ENCODE measurements at places on chromosomes 13 and 19.

- peaks cover 14% of the 10 kb centered on the region for H3K36me3 ChIP-seq
- H3K27me3 ChIP-seq: no peaks in the 10 kb centered on the region
- H3K4me3 ChIP-seq: no peak overlapping the region
- H3K4me1 ChIP-seq: no peaks in the 10 kb centered on the region
These were observed 38.5 kb upstream of the TFDP1 start for GRCh38 chr13:113545931-113546516.

GRCh38 chr19:40567040-40567749 lies 9.5 kb upstream of the SHKBP1 start:
- peaks cover 41% of the 10 kb centered on the region for H3K27me3 ChIP-seq
- no peak for DNase-seq
- peaks cover 13% of the 10 kb centered on the region for H3K4me1 ChIP-seq
- H3K4me3 ChIP-seq: no peak overlapping the region

GRCh38 chr13:91155512-91156114 lies 191.9 kb upstream of the MIR17HG start:
- peaks cover 7% of the 10 kb centered on the region for H3K27me3 ChIP-seq
- H3K4me1 ChIP-seq: no peaks in the 10 kb centered on the region
- no peak overlapping the region for H3K4me3 ChIP-seq
- no peaks in the 10 kb centered on the region for H3K36me3 ChIP-seq
- no peak for DNase-seq
- no peak overlapping the region for H3K27ac ChIP-seq

DNA sequence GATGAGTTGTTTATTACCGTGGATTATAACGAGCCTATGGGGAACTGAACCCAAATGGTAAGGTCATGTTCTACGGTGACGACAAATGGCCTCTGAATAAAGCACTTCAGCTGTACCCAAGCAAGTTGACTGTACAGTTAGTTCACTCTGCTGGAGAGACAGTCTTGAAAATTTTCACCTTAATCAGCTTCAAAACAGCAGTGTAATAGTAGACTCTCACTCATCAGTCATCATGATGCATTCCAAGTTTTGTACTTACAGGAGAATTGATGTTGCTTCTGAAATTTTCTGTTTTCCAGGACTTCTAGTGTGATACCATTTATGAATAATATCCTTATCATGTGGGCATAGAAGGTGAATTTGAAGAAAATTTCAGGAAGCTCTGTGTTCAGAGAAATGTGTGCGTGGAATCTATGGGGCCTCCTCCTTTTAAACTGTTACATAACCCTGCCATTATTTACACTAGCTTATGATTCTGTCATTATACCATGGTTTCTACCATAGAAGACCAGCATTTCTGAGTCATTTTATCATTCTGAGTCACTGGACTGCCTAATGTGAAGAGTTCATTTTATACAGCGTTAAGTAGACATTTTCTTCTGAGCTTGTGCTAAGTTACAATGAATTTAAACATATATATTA lies 96.9 kb downstream of the WDFY2 start:
- H3K36me3 ChIP-seq: peaks cover 18% of the 10 kb centered on the region
- DNase-seq: no peak
- H3K27me3 ChIP-seq: no peaks in the 10 kb centered on the region
- no peak overlapping the region for H3K4me3 ChIP-seq

DNA sequence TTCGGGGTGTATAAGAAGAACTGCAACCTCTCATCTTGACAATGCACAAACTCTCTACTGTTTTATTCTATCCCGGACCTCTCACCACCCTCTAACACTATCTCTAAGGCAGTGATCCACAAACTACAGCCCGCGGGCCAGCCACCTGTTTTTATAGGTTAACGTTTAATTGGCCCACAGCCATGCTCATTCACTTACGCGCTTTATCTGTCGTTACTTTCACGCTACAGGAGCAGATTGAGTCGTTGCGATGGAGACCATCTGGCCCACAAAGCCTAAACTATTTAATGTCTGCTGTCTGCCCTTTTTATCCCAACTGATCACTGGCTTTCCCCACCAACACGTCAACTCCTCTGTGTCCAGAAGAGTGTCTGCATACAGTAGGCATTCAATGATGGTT lies 158.9 kb downstream of the CACNA1A start:
- no peaks in the 10 kb centered on the region for H3K36me3 ChIP-seq
- DNase-seq: no peak
- no peak overlapping the region for H3K4me3 ChIP-seq
- no peaks in the 10 kb centered on the region for H3K4me1 ChIP-seq
- H3K27me3 ChIP-seq: no peaks in the 10 kb centered on the region

DNA sequence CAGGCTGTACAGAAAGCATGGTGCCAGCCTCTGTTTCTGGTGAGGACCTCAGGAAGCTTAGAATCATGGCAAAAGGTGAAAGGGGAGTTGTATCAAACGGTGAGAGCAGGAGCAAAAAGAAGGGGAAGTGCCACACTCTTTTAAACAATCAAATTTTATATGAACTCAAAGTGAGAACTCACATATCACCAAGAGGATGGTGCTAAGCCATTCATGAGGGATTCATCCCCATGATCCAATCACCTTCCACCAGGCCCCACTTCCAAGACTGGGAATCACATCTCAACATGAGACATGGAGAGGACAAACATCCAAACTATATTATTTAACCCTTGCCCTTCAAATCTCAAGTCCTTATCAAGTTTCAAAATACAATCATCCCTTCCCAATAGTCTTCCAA lies 836.7 kb downstream of the SLITRK5 start:
- H3K27me3 ChIP-seq: no peaks in the 10 kb centered on the region
- no peak overlapping the region for H3K4me3 ChIP-seq
- DNase-seq: no peak
- H3K36me3 ChIP-seq: no peaks in the 10 kb centered on the region
- H3K4me1 ChIP-seq: no peaks in the 10 kb centered on the region

GRCh38 chr19:13055213-13056051 lies 47.2 kb downstream of the LYL1 start:
- H3K4me1 ChIP-seq: peaks cover 2% of the 10 kb centered on the region
- no peak for DNase-seq
- H3K27me3 ChIP-seq: peaks cover 24% of the 10 kb centered on the region
- no peak overlapping the region for H3K27ac ChIP-seq

DNA sequence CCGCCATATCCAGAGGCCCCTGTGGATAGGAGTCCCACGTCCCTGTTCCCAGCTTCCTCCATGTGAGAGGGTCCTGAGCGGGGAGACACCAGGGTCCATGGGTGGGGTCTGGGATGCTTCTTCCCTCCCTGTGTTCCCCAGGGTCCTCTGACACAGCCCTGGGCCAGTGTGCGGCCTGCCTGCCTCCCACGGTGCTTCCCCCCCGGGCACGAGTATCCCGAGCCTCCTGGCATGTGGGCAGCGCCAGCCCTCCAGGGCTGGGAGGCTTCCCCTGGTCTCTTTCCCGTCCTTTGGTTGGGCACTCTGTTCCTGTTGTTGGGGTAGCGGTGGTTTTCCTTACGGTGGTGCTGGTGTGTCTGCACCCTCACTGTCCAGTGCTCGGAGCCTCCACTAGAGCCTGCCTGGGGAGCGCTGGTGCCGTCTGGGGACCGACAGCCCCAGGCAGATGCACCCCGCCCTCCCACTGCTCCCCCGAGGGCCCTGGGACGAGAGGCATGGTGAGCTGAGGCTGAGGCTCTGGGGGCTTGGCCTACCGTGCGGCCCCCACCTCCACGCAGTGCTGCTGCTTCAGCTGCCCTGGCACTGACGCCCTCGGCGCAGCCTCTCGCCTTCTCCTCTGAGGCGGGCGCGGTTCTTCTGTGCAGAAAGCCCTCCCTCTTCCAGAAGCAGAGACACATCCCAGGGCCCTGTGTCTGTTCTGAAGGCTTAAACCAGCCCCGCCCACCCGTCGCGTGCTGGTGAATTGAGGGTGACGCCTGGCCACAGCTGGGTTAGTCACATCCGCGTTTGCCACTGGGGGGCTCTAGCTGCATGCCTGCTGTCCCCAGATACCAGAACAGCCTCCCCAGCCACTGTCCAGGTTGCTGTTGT lies 27.9 kb downstream of the PLEKHJ1 start:
- no peak overlapping the region for H3K27ac ChIP-seq
- H3K36me3 ChIP-seq: peaks cover 30% of the 10 kb centered on the region
- no peak overlapping the region for H3K4me3 ChIP-seq

- H3K27me3 ChIP-seq: no peaks in the 10 kb centered on the region
- no peaks in the 10 kb centered on the region for H3K36me3 ChIP-seq
- no peaks in the 10 kb centered on the region for H3K4me1 ChIP-seq
- no peak for DNase-seq
- no peak overlapping the region for H3K27ac ChIP-seq
- H3K4me3 ChIP-seq: no peak overlapping the region
These were observed 836.2 kb downstream of the DACH1 start for GRCh38 chr13:71030784-71031183.

- H3K4me1 ChIP-seq: no peaks in the 10 kb centered on the region
- H3K36me3 ChIP-seq: peaks cover 14% of the 10 kb centered on the region
- no peaks in the 10 kb centered on the region for H3K27me3 ChIP-seq
- H3K4me3 ChIP-seq: no peak overlapping the region
These were observed 151.5 kb downstream of the RGCC start for GRCh38 chr13:41608839-41609177.

DNA sequence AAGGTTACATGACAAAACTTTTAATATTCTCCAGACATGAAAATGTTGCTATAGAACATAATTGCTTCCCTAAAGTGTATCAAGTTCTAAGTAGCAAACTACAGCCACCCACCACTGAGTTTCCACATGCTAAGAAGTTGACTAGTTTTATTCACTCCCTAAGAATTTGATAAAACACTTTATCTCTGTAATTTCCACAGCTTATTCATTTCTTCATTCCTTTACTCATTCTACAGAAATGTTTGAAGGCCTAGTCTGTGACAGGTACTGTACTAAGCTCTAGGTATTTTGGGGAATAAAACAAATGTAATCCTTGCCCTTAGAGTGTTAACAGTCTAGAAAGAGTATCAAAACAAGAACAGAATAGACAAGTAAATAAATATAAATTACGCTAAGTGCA lies 101.8 kb upstream of the DIAPH3 start:
- no peak for DNase-seq
- no peaks in the 10 kb centered on the region for H3K36me3 ChIP-seq
- H3K27me3 ChIP-seq: peaks cover 4% of the 10 kb centered on the region
- H3K27ac ChIP-seq: no peak overlapping the region

GRCh38 chr13:107376341-107377125 lies 808.6 kb upstream of the ARGLU1 start:
- no peaks in the 10 kb centered on the region for H3K4me1 ChIP-seq
- H3K27me3 ChIP-seq: no peaks in the 10 kb centered on the region

DNA sequence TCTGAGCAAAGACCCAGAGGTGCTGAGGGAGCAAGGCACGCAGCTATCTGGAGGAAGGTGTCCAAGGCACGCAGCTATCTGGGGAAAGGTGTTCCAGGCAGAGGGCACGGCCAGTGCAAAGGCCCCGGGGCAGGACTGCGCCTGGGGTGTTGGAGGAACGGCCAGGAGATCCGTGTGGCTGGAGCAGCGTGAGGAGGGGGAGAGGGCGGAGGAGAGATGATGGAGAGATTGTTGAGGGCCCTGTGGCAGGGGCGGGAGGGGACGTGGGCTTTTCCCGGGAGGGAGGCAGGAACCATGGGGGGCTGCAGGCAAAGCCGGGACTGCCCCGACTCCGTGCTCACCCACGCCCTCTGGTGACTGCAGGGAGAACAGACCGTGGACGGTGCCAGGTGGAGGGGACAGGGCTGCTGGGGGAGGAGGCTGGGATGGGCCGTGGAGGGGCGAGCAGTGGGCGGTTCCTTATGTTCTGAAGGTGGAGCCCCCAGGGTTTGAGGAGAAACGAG lies 13.3 kb upstream of the MISP start:
- no peaks in the 10 kb centered on the region for H3K36me3 ChIP-seq
- H3K4me3 ChIP-seq: no peak overlapping the region
- peak; percentile 61 for DNase-seq

DNA sequence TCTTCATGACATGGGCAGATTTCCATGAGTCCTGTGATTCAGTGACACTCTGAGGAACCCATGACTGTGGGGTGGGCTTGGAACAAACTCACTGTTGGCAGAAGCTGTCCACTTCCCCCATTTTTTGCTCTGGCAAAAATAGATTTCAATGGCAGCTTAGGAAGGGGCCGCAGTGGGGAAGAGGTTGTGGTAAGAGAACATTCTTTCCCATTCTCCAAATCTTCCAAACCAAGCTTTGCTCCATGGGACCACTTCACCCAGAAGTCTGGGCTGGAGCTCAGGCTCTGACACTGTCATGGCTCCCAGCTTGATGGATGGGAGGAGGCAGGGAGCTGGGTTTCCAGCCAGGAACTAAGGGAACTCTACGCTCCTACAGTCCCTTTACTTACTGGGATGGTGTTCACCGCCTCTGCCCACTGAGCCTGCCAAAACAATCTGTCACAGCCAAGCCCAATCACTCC lies 24.9 kb upstream of the MEDAG start:
- H3K4me1 ChIP-seq: peaks cover 11% of the 10 kb centered on the region
- DNase-seq: no peak
- H3K36me3 ChIP-seq: no peaks in the 10 kb centered on the region

Measured in activated CD4-positive, alpha-beta memory T cell treated with anti-CD3 and anti-CD28 coated beads, Interleukin-2, amount 10 ng/mL, durations not matched to agents 7 days and 5 days (primary cell).